ENCODE measurements at places on chromosomes 2 and 18.

- ATAC-seq: no peak
Observed at GRCh38 chr2:235647877-235648276, 154.0 kb downstream of the AGAP1 start.

DNA sequence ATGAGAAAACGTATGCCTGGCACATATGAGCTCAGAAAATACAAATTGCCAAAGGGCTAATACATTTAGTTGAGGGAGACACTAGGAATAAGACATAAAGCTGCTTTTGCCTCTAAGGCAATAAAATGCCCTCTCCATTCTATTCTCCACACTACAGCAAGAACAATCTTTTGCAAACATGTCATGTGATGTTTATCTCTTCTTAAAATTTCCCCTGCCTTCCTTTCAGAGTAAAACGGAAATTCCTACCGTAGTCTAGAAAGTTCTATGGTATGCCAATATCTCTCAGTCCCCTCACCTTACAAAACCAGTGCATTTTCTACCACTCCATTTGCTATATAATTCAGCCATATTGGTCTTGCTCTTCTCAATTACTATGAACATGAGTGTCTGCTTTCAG is 33.1 kb downstream of the C18orf54 start:
- no peak for ATAC-seq

GRCh38 chr2:207203056-207203455 is 37.3 kb upstream of the KLF7 start:
- no peak for ATAC-seq

DNA sequence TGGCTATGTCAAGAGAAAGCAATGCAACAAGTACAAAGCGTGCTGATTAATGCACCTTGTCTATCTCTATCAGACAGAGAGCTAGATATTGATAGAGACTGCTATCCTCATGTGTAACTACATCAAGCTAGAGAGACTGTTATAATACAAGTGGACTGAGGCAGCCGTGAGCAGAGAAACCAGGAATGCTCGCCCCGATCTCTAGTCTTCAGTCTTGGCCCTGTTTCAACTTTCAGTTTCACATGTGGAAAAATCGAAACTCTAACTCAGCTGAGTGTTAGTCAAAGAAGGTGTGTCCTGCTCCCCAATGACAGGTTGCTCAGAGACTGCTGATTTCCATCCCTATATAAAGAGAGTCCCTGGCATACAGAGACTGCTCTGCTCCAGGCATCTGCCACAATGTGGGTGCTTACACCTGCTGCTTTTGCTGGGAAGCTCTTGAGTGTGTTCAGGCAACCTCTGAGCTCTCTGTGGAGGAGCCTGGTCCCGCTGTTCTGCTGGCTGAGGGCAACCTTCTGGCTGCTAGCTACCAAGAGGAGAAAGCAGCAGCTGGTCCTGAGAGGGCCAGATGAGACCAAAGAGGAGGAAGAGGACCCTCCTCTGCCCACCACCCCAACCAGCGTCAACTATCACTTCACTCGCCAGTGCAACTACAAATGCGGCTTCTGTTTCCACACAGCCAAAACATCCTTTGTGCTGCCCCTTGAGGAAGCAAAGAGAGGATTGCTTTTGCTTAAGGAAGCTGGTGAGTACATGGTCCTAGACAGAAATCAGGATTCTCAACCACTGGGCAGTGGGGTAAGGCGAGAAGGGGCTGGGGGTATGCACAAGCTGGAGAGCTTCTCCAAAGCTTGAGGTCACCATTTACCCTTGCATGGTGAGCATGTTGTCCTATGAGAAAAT is at the start of gene RSAD2:
RSAD2 (plus strand) TSS at position 376 of the 903 bp plus-strand sequence; CDS start at position 400, 24 bp downstream.
- ATAC-seq: peak; percentile 76

DNA sequence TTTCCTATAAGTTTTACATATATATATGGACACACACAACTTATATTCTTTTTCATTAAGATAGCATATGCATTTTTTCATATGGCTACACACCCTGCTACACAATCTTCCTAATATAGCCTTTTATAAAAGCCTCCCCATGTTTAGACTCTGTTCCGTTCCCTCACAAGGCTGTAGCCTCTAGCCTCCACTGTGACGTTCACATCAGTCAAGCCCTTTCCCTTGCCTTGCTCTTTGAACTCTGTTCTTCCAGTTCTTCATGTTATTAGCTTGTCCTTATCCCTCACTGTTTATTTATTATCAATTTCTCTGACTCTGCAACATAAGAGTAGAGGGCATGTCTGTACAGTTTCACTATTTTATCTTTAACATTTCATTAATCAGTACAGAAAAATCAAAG is 38.9 kb downstream of the HADHB start:
- ATAC-seq: no peak

DNA sequence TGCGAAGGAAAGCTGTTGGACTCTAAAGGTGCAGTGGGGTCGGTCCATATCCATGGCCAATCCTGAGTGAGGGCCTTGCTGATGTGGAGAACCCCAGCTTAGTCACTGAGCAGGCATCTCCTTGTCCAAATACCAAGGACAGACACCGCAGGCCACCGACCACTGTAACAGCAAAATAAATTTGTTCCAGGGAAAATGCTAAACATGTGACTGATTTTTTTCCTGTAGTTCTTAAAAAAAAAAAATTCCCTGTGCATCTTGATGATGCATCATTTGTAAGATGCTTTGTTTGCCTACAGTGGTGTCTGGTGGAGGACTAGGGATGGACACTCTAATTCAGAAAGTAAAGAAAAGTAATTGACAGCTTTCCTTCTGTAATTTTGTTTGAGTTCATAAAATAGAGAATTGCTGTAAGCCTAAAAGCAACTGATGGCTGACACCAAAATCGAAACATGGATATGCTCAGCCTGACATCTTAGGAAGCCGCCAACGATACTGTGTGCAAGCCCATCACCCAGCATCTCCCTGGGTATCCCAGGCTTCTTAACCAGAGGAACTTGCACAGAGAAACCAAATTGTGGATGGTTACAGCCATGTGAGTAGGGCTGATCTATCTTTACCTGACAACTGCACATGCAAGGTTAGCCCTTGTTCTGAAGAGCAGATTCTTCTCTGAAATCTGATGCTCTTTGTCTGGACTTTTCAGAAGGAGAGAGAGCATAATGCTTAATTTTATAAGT is 188.6 kb downstream of the ARL4C start:
- ATAC-seq: no peak

- no peak for ATAC-seq
Observed at GRCh38 chr2:174445248-174445647, 41.6 kb downstream of the GPR155 start.
